Activated CD8-positive, alpha-beta memory T cell treated with anti-CD3 and anti-CD28 coated beads for 1 hour (primary cell): ENCODE measurements at places on chromosomes 3 and 15.

- DNase-seq: no peak
Observed at GRCh38 chr15:38398134-38398533, 55.8 kb upstream of the FAM98B start.

DNA sequence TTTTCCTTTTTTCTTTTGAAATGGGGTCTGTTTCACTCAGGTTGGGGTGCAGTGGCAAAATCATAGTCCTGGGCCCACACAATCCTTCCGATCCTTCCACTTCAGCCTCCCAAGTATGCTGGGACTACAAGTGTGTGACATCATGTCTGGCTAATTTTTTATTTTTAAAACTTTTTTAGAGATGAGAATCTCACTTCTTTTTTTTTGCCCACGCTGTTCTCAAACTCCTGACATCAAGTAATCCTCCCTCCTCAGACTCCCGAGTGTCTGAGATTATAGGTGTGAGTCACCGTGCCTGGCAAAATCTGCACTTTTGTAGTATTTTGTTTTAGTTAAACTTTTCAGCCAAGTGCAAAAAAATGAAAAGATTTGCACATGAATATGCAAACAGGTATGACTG, 171.0 kb downstream of the FNDC3B start:
- no peak for DNase-seq

- DNase-seq: no peak
Observed at GRCh38 chr3:123816673-123817207, 67.4 kb downstream of the MYLK start.

DNA sequence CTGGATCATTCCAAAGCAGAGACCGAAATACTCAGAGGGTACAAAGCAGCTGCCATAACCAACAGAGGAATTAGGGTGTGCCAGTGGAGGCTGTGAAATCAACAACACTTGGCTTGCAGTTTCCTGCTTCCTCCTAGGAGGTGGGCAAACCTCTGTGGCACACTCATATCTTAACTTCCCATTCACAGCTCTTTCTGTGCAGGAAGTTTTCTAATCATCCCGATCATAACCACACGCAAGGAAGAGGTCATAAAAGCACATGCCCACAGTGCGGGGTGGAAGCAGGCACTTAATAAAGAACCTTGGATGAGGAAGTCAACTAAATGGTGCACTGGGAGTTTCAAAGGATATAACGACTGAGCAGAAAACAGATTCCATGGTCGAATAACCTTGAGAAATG, 5.1 kb downstream of the SCAMP2 start:
- DNase-seq: no peak

- DNase-seq: no peak
Observed at GRCh38 chr3:194387276-194387675, 11.8 kb downstream of the GP5 start.

- no peak for DNase-seq
Observed at GRCh38 chr3:99409961-99410360, 228.4 kb upstream of the COL8A1 start.

- DNase-seq: no peak
Observed at GRCh38 chr3:90032980-90033641, 925.7 kb downstream of the EPHA3 start.

GRCh38 chr15:61227950-61228936, 859 bp downstream of the RORA start:
- DNase-seq: no peak

DNA sequence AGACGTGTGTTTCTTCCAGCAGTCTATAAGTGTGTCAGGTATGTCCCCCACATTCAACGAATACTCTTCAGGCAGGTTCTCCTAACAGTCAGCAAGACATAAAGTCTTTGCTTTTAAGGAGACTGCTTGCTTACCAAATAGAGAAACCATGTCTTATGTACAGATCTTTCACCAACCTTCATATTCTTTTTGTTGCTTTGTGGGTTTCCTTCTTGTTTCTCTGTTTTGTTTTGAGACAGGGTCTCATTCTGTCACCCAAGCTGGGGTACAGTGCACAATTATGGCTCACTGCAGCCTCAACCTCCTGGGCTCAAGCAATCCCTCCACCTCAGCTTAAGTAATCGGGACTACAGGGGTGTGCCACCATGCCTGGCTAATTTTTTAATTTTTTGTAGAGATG, 14.3 kb downstream of the DYNC1LI1 start:
- no peak for DNase-seq

DNA sequence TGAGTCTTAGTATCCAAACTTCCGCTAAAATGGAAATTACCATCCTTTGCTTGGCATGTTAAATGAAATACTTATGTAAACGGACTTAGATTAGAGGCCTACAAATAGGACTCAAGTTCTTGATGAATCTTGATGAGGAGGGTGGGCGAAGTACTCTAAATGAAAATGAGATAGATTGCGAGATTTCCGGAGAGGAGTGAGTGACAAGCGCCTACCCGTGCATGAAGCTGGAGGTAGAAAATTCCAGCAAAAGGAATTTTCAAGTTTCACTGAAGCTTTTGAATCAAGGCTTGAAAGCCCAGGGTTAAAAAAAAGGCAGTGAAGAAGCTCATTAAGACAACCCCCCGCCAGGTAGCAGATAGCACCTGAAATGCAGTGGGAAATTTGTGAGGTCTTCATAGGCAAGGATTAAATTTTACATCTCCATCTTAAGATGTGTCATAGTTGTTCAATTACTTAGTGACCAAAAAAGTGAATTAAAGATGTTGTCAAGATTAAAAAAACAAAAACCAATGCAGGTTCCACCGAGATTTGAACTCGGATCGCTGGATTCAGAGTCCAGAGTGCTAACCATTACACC, 655 bp upstream of the RAB11A start:
- DNase-seq: no peak

DNA sequence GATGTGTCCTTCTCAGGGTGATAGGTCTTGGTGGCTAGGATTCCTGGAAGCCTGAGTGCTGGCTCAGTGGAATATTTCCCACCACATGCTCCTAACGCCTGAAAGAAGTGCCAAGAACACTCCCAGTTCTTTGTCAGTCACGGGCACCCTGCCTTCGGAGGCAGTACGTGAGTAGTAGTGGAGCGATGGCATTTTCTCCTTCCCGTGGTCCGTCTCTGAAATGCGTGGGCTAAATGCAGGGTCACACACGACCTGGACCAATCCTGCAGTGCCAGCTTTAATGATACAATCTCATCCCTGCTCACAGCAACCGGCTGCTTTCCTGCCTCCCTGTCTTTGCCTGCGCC, 14.5 kb downstream of the H1-8 start:
- DNase-seq: no peak

- DNase-seq: no peak
Observed at GRCh38 chr15:80055933-80056332, 3.5 kb upstream of the ZFAND6 start.

- no peak for DNase-seq
Observed at GRCh38 chr3:45606991-45607712, 12.6 kb downstream of the LIMD1 start.

- DNase-seq: no peak
Observed at GRCh38 chr3:87127281-87127680, 99.8 kb upstream of the CHMP2B start.

GRCh38 chr3:189683546-189684255, 52.5 kb downstream of the TP63 start:
- DNase-seq: no peak

DNA sequence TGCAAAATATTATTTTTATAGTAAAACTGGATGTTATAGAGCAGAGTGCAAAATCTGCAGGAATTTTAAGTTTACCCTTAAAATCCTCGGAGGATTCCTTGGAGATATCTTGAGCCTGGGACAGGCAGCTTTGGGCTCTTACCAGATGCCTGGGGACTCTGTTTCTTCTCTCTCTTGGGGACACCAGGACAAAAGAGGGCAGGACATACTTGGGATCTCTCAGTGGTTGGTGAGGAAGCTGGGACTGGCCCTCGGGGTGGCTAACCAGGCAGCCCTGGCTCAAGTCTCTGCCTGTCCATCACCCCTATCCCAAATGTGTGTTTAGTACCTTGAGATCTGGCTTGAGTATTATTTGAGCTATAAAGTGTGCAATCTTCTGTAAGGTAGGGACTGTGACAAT, 38.6 kb downstream of the TKT start:
- DNase-seq: no peak

DNA sequence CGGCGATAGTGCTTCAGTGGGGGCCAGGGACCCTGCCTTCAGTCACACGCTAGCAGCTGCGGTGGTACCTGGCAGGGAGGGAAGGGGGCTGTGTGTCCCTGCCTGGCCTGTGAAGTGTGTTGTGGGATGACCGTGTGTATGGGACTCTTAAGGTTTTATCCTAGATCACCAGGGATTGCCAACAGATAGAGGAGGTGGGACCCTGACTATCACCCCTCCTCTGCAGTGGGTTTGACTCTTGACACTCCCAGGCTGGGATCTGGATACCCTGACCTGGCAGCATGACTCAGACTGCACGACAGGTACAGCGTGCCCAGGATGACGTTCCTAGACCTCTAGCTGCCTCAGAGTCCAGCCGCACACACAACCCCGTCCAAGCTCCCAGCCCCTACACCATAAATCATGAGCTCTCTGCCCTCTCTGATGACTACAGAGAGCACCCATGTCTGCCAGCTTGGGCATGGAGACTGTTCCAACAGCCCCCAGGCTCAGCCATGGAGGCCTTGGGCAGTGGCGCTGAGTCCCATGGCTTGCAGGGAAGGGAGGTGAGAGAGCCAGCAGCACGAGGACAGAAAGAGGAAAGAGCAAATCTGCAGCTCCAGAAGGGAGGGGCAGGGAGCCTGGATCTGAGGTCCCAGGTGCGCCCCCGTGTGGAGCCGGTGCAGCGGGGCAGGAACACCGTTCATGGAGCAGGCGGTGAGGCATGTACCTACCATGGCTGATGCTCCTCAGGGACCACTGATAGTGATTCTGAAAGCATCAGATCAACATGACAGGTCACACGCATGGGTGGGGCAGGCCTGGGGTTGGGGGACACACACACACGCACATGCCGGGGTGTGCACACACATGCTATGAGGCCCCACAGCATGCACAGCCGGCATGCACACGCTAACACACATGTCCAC, 71.0 kb downstream of the ADAMTS7 start:
- DNase-seq: no peak

DNA sequence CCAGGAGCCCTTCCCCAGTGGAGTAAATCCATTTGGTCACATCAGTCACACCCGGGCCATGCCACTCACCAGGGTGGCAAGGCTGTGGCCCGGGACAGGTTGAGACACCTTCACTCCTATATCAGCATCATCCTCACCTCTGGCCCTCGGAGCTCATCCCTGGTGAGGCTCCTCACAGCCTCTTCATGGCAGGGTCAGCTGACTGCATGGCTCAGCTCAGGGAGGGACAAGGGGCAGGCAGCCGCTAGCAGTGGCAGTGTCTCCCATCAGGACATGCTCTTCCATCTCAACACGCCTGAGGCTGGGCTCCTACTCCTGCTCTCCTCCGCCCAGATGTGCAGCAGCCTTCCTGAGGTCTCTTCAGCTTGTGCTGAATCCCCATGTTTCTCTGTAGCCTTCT, 26.4 kb upstream of the PARL start:
- DNase-seq: no peak

- no peak for DNase-seq
Observed at GRCh38 chr3:47416041-47416440, 35.2 kb downstream of the PTPN23 start.

- no peak for DNase-seq
Observed at GRCh38 chr3:171230865-171231264, 204.3 kb upstream of the SLC2A2 start.

- DNase-seq: no peak
Observed at GRCh38 chr15:53534105-53534839, 225.2 kb downstream of the WDR72 start.

- no peak for DNase-seq
Observed at GRCh38 chr3:188309437-188310269, 155.7 kb downstream of the LPP start.

GRCh38 chr3:172033396-172033795, 6.0 kb upstream of the FNDC3B start:
- no peak for DNase-seq

DNA sequence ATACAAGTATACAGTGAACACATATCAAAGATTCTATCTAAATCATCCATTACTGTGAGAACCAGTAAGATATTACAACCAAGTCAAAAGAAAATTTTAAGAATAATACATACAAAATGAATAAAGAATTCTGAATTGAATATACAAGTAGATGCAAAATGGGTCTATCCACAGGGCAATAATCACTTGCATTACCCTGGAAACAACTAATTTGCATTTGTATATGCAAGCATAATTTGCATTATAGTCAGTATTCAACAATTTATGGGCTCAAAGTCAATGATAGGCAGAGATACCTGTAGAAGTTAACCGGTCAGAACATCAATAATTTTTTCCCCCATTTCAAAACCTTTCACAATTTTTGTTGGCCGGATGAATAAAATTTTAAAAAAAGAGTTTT, 512.2 kb upstream of the ALCAM start:
- DNase-seq: no peak
